ENCODE measurements at places on chromosomes 7 and 10. TPM values are rescaled to one million over a fixed set of nuclear protein-coding genes. Genes with fewer than 3 reads are reported as not detected.

- DNase-seq = no peak
Observed at GRCh38 chr7:150648353-150649079, 16.3 kb upstream of the GIMAP6 start.

The ANTXRL gene
- total RNA-seq = not detected

The CYP2C8 gene
- 0.27 TPM for total RNA-seq

- no peak for DNase-seq
Observed at GRCh38 chr10:42637142-42637541, 1.2 kb downstream of the ZNF33B start.

- no peak for DNase-seq
Observed at GRCh38 chr10:17001297-17001744, 128.3 kb downstream of the CUBN start.

GRCh38 chr7:78499283-78499682 is 700.7 kb downstream of the PHTF2 start:
- DNase-seq = no peak

GRCh38 chr7:145643981-145644380 is 472.6 kb upstream of the CNTNAP2 start:
- no peak for DNase-seq

GRCh38 chr10:111709603-111710002 is 474.0 kb downstream of the GPAM start:
- no peak for DNase-seq

DNA sequence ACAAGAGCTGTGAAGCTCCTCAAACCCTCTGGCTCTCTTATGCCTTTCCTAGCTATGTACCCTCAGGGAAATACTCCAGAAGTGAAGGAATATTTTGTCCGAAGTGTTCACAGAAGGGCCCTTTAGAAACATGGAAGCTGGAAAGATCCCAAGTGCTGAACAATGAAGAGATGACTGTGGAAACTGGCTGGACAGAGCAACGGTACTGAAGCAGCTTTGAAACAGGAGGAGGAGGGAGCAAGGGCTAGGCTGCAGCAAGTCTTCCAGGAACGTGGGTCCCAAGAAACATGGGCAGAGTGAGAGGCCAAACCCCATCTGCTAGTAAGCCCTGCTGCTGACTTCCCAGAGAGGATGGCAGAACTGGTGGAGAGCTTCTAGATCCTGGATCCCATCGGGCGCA is 3.0 kb upstream of the PSAP start:
- no peak for DNase-seq

DNA sequence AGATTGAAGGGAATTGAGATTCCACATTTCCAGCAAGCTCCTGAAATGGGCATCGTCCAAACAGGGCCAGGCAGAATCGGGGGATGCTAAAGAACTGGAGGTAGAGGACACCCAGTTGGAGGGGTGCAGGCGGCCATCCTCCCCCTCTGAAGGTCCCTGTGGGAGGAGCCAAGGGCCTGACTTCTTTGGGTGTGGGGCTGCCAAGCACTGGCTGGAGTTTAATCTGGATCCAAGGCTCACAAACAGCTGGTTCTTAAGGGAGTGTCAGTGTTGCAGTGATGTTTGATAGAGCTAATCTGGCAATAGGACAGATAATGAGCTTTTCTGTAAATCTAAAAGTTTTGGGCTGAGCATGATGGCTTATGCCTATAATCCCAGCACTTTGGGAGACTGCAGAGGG is 20.8 kb downstream of the TSPAN14 start:
- no peak for DNase-seq

GRCh38 chr7:90244909-90245851 is at the start of gene CFAP69:
Gene CFAP69, plus strand, starts transcription at chr7:90245174. Its CDS starts 251 bp downstream, at chr7:90245425.
- DNase-seq = peak; percentile 89

GRCh38 chr10:99329554-99330346 is 594 bp downstream of the CNNM1 start:
- peak; percentile 24 for DNase-seq

GRCh38 chr10:60426425-60426824 is 36.8 kb upstream of the ANK3 start:
- no peak for DNase-seq

The AFAP1L2 gene
- 4.0 TPM for total RNA-seq

DNA sequence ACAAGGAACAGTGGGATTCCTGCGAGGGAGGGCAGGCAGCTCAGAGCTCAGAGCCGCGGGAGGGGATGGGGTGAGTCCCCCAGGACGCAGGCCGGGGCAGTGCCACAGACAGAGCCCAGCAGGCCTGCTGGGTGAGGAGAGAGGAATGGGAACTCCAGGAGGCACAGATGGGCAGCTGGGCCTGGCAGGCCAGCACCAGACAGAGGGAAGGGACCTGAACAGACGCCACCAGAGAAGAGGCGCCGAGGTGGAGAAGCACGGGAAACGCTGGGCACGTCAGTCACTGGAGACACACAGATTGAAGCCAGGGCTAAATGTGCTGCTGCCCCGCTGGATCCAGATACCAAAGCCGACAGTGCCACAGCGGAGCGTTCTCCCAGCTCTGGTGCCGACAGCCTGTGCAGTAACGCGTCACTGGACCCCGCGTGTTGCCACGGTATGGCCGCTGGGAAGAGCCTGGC is 225.8 kb downstream of the MAD1L1 start:
- DNase-seq = no peak

DNA sequence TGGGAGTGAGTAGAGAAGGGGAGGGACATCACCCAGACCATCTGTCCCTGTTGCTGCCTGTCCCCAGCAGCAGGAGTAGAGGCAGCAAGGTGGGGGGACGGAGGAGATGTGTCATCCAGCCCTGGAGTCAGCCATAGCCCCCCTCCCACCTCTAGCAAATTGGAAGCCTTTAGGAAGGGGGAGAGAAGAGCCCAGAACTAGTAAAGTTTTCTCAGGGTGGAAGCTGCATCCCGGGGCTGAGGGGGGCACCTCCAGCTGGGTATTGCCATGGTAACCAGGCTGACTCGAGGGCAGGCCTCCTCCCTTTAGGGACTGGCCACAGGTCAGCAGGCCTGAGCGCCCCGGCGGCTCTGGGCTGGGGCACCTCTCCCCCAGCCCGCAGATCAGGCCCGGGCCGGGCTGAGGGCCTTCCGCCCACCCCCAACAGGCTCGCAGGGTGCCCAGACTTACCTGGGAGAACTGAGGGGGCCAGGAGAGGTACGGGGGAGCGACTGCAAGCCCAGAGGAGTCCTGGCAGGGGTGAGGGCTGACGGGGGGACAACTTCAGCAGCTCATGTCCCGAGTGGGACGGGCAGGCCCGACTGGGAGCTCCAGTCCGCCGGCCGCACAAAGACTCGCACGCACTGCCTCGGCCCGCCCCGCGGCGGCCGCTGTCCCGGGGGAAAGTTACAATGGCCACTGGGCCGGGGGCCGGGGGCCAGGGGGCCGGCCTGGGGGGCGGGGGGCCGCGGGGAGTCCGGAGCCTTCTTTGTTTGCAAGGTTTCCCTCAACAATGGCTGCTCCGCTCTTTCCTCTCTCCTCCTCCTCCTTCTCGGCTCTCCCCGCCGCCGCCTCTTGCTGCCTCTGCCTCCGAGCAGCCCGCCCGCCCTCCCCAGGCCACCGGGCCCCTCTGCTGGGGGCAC is 6.0 kb downstream of the LDB1 start:
- no peak for DNase-seq

- DNase-seq = no peak
Observed at GRCh38 chr10:124646483-124647352, 97.5 kb downstream of the FAM53B start.

The MMP21 gene
- not detected for total RNA-seq

GRCh38 chr10:91061608-91062007 is 140.7 kb upstream of the ANKRD1 start:
- no peak for DNase-seq

DNA sequence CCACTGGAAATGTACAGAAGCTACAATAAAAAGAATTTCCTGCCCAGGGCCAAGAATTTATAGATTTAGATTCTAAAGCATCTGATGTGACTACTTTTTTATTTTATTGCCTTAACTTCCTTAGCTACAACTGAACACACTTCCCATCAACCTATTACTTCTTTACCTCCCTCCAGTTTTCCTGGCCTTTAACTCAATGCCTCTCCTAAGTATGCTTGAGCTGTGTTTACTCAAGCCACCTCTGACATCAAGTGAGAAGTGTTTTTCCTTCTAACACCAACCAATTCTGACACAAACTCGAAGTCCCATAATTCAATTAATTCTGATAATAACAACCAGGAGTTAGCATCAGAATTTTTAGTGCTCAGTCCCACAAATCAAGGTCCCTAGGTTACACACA is 170.0 kb downstream of the IMMP2L start:
- DNase-seq = no peak

GRCh38 chr7:27420702-27421101 is 178.1 kb downstream of the EVX1 start:
- no peak for DNase-seq

The ADRA2A gene
- 6.5 TPM for total RNA-seq

The TEX36 gene
- not detected for total RNA-seq

The TAS2R5 gene
- 1.9 TPM for total RNA-seq

The OR6B1 gene
- under 0.01 TPM for total RNA-seq

DNA sequence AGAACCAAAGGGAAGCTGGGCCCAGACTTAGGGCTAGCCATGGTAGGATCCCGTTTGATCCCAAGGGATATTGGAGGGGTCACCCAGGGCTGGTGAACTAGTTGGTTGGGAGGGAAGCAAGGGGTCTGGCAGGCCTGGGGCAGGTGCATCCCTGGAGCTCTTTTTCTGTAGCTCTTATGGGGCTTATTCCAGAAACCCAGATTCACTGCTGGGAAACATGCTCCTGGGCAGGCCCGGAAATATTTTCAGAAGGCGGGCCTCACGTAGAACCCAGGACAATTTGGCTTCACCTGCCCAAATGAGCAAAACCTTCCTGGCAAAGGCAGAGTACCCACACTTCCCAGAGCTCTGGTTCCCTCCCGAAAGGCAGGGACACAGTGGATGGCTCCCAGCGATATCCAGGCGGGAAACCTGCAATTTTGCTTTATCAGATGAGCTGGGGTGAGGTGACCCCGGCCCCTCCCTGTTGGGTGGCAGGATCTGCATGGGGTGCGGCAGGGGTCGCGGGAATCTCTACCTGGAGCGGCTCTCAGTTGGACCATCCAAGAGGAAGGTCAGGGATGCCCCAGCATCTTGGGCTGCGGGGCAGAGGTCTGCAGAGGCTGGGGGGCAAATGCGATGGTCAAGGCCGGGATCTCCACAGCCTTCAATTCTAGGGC is 533.9 kb downstream of the TCERG1L start:
- no peak for DNase-seq

- no peak for DNase-seq
Observed at GRCh38 chr7:85471740-85472139, 284.9 kb upstream of the SEMA3D start.

The ANKRD1 gene
- total RNA-seq = not detected

The GCK gene
- total RNA-seq = 0.27 TPM

- no peak for DNase-seq
Observed at GRCh38 chr10:11863353-11864109, 40.4 kb downstream of the PROSER2 start.

GRCh38 chr7:68433462-68434070 is 1164.7 kb upstream of the AUTS2 start:
- no peak for DNase-seq

- DNase-seq = no peak
Observed at GRCh38 chr10:117259279-117259678, 18.4 kb downstream of the SLC18A2 start.

The IL6 gene
- total RNA-seq = under 0.01 TPM

The NPTX2 gene
- 18.0 TPM for total RNA-seq

The IQCE gene
- 4.6 TPM for total RNA-seq

The PALD1 gene
- 4.8 TPM for total RNA-seq

- DNase-seq = no peak
Observed at GRCh38 chr10:11879387-11880094, 56.4 kb downstream of the PROSER2 start.

DNA sequence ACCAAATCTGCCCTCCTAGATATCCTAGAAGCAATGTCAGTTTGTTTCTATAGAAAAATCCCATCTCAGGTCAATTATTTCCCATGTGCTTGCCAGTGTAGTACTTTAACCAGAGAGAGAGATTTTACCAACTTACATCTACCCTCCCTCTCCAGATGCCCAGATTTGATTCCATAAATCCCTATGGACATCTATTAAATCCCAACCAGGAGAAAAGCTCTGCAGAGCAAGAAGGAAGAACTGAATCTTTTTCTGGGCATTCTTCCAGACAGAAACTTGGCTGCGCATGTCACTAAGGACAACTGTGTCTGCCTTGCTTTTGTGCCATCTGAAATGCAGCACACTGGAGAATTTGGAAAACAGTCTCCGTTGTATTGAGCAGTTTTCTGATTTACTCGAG is 597.6 kb downstream of the SORCS1 start:
- DNase-seq = no peak

All from hematopoietic multipotent progenitor cell (in vitro differentiated cells).